Stimulated activated CD8-positive, alpha-beta memory T cell treated with anti-CD3 and anti-CD28 coated beads, Interleukin-7, amount 100 ng/mL, for 1 hour (primary cell): ENCODE measurements at places on chromosomes 7 and 10.

DNA sequence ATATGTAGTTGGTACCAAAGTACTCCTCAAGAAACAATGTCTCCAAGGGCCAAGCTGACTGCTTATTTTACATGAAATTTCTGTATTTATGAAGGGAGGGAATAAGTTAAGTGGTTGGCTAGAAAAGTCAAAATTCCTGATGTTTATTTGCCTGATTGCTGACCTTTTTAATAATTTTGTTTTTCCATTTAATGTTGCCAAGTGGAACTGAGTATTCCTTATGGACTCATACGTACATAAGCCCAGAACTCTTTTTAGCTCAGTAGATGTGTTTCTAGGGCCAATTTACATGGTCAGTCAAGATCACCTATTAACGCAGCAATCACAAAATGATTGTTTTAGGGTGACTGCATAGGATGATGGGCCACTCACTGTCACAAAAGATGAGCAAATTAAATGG lies 78.3 kb upstream of the FZD8 start:
- no peak for DNase-seq

DNA sequence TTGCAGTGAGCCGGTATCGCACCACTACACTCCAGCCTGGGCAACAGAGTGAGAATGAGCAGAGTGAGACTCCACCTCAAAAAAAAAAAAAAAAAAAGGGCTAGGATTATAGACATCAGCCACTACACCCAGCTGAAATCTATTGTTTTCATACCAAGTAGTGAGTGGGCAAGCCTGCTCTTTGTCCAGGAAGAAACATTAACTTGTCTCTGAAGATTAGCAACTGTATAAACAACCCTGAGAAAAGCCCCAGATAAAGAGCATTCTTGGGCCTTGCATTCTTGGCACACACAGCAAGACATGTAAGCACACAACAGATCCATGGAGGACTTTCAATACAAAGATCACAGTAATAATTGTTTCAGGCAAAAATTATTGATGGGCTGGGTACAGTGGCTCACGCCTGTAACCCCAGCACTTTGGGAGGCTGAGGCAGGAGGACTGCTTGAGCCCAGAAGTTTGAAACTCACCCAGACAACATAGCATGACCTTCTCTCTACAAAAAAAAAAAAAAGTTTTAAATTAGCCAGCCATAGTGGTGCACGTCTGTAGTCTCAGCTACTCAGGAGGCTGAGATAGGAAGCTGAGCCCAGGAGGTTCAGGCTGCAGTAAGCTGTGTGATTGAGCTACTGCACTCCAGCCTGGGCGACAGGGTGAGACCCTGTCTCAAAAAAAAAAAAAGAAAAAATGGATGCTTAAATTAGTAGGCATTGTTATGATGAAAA lies 4.4 kb downstream of the PSPH start:
- DNase-seq: no peak

- no peak for DNase-seq
These were observed 64.2 kb downstream of the CUL2 start for GRCh38 chr10:35025916-35026315.

- no peak for DNase-seq
These were observed 32.3 kb downstream of the VIPR2 start for GRCh38 chr7:159112136-159113011.

DNA sequence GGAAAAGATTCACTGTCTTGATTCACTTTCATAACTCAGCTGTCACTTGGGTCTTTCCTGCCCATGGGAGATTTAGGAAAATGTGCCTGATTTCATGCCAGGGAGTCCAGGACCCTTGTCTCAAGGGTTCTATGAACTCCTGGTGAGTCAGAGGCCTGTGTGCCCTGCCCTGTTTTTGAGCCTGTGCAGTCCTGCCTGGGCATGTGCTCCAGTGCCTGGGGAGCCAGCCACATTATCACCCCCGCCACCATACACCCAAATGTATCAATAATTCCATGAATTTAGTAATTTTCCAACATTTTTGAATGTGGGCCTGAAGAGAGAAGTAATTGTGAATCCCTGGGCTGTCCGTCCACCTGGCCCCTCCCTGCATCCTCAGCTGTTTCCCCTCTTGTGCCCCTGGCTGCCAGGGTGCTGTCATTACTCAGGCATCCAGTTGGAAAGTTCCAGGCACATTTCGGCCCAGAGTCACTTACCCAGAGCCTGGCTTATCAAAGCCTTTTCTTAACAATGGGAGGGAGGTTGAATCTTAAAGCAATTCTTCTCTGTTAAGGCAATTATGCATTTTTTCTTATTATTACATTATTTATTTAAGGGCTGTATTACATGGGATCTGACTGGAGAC lies 287.8 kb upstream of the CDC14C start:
- no peak for DNase-seq

GRCh38 chr7:159249671-159250070 lies 105.0 kb upstream of the VIPR2 start:
- DNase-seq: no peak

GRCh38 chr10:119206603-119207365 lies 587 bp upstream of the GRK5 start:
- DNase-seq: peak; percentile 44

DNA sequence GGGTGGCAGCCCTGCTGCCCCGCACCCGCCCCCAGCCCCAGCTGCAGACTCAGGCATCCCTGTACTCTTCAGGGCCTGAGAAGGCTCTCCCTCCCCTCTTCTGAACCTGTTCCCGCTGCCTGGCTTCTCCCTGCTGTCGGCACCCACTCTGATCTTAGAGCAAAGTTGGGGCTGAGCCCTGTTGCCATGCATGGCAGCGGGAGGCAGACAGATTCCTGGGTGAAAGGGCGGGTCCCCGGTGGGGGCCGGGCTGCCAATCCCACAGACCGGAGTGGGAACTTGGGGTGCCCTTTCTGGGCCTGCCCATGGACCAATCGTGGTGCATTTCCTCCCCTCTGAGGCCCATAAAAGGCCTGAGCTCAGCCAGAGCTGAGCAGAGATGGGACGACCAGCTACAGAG lies 80.7 kb downstream of the SPDYE5 start:
- no peak for DNase-seq

- no peak for DNase-seq
These were observed 68.2 kb upstream of the BAIAP2L1 start for GRCh38 chr7:98469088-98469487.

GRCh38 chr10:22552888-22553378 lies 161.4 kb downstream of the PIP4K2A start:
- DNase-seq: no peak

DNA sequence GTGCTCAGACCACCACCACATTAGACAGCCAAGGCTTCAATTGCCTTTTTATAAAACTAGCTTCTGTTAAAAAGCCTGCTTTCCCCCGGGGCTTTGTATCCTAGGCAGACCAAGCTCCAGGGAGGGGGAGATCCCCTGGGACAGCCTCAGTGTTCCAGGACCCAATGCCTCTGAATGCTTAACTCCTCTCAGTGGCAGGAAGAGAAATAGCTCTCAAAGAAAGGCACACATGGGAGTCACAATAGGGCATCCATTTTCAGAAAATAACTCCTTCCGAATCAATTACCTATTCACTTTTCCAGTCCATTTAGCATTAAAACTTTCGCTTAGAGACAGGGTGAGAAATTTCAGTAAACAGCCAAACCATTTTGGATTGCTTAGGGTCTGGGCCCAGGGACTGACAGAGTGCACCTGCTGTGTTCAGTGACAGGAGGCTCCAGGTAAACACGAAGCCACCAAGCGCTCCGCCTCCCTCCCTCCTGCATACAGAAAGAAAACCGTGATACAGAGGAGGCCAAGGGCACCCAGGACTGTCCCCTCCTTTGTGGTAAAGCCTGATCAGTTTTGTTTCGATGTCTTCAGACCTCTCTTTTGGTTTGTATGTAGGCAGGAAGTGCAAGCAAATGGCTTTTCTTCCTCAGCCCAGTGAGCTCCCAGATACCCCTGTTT lies 599.7 kb downstream of the KCNMA1 start:
- DNase-seq: no peak

DNA sequence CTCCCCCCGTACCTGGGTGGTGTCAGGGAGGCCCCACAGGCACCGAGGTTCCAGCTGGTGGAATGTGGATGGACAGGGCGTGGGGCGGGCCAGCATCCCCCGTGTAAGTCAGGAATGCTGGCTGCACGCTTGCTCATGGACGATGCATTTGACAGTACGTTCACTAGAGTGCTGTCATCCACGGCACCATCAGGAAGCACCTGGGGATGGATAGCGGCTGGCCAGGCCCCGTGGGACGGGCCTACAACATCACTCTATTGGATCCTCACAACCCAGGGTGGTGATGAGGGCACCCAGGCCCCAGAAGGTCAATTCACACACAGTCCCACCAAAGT lies 63.6 kb downstream of the INSIG1 start:
- DNase-seq: no peak

- no peak for DNase-seq
These were observed 134.8 kb upstream of the GDF10 start for GRCh38 chr10:47165168-47165710.

DNA sequence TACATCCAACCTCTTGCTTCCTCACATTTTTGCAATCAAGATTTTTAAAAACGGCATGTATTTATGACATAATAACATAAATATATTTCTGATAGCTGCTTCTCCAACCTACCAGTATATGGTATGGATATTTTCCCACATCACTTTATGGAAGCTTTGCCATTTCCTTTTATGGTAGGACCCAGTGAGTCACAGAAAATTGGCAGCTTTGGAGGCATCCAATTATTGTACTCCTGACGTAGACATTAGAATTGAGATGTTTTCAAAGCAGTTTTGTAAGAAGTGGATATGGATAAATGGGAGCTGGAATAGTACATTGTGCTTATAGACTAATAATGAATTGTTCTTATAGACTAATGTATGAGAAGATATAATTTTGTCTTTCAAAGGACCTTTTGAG lies 23.8 kb upstream of the BICC1 start:
- no peak for DNase-seq

DNA sequence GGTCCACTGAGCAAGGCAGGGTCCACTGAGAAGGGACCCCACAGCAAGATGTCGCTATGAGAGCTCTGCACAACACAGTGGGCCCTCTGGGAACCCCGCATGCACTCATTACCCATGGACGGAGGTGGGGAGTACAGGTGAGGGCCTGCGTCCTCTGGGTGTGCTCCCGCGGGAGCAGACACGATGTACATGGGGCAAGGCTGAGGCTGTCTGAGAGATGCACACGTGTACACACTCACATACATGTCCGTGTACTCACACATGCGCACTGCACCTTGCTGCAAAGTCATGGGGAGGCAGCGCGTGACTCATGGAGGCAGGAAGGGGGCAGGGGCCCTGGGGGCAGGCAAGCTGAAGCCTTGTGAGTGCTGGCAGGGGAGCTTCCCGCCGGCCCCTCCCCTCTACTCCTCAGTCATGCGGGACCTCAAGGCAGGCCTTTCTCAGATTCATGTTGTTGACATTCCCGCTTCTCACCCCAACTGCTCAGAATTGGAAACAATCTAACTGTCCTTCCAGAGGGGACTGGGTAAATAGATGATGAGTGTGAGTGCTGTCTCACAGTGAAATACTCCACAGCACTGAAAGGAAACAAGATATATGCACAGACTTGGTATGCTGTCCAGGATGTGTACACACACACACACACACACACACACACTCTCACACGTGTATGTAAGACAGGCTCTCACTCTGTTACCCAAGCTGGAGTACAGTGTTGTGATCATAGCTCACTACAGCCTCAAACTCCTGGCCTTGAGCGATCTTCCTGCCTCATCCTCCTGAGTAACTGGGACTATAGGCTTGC lies 40.0 kb downstream of the GOLGA7B start:
- DNase-seq: no peak

DNA sequence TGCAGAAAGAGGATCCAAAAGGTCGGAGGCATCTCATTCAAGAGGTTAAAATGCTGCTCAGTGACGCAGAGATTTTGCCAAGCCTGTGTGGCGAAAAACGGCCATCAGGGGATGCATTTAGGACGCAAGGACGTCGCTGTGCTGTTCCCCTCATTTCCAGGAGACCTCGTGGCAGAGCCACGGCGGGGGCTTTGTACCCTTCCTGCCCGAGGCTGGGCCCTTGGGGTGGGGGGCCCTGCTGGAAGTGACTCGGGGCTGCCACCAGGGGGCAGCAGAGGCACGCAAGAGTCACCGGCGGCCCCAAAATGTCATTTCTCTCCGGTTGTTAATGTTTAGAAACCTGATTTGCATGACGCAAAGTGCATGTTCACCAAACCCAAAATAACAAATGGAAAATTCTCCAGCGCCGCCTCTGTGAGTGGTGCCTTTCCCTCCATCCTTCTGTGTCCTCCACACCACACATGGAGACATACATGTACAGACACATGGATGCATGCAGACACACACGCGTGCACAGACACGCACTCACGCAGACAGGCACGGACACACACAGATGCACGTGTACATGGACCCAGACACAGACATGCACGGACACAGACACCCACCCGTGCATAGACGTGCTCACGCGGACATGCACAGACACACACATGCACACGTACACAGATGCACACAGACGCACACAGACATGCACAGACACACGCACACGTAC lies 51.0 kb upstream of the NKX6-2 start:
- DNase-seq: peak; percentile 8

DNA sequence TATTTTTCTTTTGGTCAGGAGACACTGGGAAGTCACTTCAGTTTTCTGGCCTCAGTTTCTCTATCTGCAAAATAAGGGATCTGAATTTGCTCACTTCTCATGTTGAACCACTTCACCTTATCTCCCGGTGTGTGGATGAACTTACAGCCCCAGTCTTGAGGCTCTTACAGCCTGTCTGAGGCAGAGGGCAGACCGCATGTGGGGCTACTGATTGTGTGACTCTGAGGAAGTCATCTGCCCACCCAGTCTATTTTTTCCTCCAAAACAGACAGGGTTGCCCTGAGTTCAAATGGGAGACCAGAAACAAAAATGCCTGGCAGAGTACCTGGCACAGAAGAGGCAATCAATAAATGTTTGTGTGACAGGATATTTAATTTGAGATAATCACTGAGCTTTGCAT lies 78.3 kb downstream of the LRMDA start:
- DNase-seq: no peak

GRCh38 chr7:137243741-137244140 lies 99.8 kb downstream of the PTN start:
- no peak for DNase-seq

DNA sequence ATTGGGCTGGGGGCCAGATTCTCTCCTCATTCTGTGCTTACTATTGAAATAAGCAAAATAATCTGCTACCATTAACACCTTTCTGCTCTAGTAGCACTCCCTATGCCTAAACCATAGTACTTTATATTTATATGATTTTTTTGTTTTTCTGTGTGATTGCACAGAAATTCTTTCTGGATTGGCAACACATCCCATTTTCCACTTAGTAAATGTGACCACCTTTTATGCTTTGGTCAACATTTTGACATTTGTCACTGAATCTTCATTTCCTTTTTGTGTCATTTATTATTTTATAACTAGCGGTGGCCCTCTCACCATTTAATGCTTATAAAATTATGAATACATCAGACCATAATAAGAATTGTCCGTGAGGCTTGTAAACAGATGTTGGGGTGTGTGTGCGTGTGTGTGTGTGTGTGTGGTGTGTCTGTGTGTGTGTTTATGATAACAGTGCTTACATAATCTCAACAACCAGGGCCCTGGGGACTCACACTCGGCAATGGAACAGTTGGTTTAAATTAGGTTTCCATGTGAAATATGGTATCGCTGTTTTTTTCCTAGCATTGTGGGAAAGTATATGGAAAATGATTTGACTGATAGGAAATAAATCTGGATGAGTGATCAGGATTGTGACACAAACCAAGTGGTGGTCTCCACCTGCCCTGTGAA lies 138.9 kb downstream of the NOC3L start:
- no peak for DNase-seq
